ENCODE measurements at places on chromosomes 4 and X.
A peak's percentile ranks its signal among the peaks of the same experiment; 100 is the strongest.

- DNase-seq = no peak
Measured at GRCh38 chr4:86014599-86014998, 345.3 kb downstream of the MAPK10 start.

DNA sequence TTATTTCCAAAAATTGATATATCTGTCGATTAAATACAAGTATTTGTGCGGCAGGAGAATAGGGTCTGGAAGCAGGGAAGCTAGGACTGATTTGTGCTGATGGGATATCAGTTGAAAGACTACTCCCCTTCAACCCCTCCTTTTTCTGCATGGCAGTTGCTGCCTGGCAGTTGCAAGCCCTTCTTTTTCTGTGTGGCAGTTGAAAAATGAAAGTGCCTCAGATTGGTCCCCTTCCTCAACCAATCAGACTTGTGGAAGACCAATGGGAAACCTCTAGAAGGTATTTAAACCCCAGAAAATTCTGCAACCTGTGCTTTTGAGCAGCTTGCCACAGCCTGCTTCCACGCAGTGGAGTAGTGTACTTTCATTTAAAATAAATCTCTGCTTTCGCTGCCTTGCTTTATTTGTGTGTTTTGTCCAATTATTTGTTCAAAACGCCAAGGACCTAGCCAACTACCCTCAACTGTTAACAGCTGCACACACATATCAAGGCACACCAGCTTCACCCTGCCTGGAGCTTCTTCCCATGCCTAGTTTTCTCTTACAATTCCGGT, 1.5 kb upstream of the TMA16 start:
- DNase-seq = no peak

- DNase-seq = no peak
Measured at GRCh38 chr4:101682946-101683345, 107.6 kb upstream of the BANK1 start.

DNA sequence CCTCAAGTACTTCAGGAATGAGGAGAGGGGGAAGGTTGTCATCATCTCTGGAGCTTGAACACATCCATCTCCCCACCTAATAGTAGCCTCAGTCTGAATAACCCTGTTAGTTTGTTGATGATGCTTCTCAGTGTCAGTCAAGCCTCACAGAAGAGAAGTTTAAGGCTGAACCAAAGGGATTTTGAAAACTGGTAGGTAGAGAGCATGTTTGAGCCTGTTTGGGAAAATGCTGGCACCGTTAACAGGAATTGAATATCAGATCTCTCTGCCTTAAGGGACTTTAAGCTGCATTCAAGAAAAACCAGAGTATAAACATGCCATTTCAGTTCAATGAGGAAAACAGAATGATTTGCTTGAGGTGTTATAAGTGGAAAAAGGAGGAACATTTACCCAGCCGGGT, 73.1 kb downstream of the MAPK10 start:
- no peak for DNase-seq

DNA sequence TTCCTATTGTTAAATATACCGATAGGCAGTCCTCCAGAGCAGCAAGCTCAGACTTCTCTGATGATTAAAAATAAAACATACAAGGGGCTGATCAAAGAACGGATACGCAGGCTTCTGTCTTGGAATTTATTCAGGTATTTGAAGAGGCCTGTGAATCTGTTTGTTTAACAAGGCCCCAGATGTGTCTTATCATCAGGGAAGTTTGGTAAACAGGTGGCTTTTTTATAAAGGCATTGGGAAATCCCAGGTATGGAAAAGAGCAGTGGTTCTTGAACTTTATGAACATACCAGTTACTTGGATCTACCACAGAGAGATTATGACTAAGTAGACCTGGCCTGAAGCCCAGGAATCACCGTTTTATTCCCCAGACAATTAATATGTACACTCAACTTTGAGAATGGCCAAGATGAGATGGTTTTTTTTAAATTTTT, 47.9 kb downstream of the SOWAHB start:
- no peak for DNase-seq

DNA sequence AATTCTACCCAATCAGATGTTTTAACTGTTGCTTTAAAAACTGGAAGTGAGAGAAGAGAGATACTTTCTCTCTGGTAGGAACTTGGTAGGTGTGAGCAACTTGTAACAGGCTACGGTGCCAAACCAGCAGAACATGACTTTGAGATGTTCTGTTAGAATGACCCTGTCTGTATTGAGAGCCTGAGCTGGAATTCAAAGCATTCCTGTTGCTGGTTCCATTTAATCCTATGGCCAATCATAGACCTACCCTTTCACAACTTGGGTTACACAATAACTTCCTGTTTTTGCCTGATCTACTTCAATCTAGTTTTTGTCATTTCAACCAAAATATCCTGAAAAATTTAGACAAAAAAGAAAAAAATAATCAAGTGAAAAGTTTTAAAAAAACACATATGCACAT, 1.7 kb upstream of the PRRG1 start:
- DNase-seq = no peak

GRCh38 chr4:170008371-170008770, 17.8 kb downstream of the MFAP3L start:
- DNase-seq = no peak

DNA sequence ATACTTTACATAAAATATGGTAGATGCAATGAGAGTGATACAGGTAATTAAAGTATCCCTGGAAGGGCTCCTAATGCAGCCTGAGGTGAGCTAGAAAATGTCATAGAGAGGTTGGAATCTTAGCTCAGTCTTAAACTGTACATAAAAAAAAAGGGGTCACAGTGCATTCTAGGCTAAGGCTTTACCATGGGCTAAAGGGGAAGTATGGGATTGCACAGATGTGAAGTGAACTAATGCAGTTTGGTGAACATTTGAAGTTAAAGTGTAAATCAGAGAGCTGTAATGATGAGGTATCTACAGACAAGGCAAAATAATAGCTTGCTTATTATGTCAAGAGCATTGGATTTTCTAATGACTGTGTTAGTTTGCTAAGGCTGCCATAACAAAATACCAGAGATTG, 405.9 kb downstream of the ADGRL3 start:
- DNase-seq = no peak

DNA sequence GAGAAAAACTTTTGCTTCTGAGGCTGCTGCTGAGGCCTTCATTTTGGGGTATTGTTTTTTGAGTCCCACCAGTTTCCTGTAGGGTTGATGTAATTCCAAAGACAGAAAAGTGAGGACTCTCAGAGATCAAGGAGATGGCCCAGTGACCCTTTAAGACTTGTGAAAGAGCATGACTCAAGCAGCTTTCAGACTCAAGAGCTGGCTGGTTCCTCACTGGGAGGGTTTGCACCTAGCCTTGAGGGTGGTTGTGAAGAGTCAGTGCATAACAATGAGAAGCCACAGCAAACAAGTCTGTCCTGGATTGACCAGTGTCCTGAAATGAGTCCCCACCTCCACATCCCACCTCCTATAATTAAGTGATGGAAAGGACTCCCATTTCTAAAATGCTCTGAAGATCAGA, 89.2 kb downstream of the NHS start:
- no peak for DNase-seq

DNA sequence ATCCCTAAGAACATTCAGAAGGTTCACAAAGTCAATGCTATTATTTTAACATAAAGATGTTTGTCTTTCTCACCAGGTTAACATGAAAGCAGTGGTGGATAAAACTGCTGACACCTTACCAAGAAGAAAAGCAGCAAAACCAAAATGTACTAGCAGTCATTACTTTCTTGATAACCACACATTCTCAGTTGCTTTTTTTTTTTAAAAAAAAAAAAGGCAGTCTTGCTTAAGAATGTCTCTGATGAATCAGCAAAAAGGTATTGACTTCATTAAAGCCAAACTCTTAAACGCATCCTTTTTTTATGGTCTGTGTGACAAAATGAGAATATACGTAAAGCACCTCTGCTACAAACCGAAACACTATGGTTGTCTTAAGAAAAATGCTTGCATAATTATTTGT, 31.9 kb downstream of the CDKL2 start:
- DNase-seq = no peak

DNA sequence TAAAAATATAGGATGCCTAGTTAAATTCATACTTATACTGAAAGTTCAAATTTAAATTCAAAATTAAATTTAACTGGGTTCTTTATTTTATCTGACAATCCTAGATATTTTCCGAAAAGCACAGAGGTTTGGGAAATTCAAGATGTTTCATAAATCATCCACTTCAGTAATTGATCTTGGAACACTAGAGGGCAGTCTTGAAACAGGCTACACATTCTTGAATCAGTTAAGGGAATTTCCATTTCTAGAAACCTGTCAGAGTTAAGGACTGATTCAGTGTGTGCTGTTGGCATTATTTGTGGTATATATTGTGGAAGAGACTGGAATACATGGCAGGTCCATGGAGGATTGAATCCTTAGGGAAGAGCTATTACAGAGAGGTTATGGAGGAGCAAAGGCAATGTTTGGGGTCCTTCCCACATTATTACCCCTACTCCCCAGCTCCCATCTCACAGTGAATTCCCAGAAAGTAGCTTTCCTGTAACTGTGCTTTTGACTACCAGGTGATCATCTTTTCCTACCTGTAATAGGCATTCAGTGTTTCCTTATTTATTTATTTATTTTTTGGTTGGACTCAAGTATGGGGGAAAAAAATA, 92.9 kb downstream of the EGF start:
- no peak for DNase-seq

DNA sequence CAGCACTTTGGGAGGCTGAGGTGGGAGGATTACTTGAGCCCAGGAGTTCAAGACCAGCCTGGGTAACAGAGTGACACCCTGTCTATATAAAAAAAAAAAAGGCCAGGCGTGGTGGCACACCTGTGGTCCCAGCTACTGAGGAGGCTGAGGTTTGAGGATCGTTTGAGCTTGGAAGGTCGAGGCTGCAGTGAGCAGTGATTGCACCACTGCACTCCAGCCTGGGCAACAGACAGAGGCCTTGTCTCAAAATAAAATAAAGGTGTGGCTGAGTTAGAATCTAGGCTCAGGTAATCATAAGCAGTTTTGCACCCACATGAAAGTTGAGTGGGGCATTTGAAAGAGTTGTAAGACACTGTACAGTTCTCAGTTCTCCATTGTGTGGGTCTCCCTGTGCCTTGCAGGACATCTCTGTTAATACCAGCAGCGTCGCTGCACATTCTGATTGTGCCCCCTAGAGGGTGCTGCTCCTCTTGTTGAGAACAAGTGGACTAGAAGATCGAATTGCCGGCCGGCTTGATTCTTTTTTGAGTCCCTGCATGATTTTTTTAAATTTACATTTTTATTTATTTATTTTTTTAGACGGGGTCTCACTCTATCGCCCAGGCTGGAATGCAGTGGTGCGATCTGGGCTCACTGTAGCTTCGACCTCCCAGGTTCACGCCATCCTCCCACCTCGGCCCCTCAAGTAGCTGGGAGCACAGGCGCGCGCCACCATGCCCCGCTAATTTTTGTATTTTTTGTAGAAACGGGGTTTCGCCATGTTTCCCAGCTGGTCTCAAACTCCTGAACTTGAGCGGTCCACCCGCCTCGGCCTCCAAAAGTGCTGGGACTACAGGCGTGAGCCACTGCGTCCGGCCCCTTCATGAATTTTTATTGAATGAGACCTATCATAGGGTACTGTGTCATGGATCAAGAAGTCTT, 73.6 kb upstream of the RBMX start:
- peak; percentile 41 for DNase-seq

DNA sequence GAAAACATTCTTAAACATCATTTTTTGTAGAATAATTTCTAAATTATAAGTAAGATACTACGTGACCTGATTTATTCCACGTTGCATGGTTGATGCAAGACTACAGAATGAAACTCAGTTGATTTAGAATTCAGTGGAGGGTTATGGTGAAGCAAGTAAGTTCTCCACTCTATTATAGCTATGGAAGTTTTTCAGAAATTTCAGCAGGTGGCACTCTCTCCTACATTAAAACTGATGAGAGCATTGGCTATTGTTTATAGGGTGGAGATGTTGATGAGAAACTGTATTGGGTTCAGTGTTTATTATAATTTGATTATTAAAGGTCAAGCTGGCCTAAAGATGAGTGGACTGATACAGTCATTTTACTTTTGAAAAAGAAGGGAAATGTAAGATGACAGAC, 88.0 kb downstream of the FNIP2 start:
- no peak for DNase-seq

- DNase-seq = no peak
Measured at GRCh38 chr4:149741186-149741831, 74.3 kb downstream of the IQCM start.

DNA sequence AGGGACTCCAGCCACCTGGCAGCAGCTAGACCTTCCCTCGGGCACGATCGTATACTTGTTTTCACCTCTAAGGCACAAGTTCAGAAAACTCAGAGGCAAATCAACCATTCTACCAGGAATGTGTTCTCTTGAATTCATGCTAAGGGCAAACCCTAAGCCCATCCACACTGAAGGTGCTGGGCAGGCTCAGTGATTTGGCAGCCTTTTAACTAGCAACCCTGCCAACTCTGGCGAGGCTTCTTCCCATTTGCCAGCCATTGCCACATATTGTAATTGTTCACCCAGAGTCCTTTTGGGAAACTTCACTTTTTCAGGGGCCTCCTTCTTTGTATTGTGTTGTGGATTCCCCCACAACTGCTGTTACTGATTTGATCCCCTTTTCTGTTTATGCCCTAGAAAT, 298.6 kb upstream of the LDB2 start:
- no peak for DNase-seq

GRCh38 chrX:29870608-29871007, 344.8 kb upstream of the MAGEB2 start:
- no peak for DNase-seq

DNA sequence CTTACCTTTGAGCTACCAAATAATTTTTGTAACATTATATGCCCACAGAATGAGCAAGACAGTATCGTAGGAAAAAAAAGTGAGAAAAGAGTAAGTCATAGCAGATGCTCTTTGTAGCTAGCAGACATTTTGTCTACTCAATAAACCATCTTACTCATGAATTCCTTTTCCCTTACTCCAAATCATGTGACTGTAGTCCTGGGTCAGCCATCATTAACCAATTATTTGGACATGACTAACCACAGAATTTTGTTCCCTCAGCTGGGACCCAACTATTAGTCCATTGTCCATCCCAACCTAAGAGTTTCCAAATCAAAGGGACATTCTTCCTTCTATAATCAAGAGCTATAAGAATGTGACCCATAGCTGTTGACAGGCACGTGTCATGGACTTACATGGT, 11.4 kb downstream of the UBE2D3 start:
- DNase-seq = no peak

DNA sequence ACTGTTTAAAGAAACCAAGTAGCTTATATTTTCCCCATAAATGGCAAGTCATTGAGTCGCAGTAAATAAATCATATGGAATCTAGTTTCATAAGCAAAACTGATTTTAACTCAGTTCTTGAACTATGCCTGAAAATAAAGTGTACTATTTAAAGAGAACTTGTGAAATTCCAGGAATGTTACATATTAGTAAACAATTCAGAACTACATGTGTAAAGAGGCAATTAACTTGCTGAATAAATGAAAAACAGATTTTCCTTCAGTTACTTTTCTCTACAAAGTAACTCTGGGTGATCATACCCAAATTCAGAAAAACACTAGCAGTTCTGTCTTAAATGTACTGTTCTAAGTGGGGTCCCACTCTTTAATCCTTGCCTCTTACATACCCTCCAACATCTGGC, 236.1 kb upstream of the EDNRA start:
- DNase-seq = no peak

GRCh38 chr4:117385526-117385925, 300.1 kb upstream of the TRAM1L1 start:
- DNase-seq = no peak

GRCh38 chrX:44747969-44748368, 95.9 kb upstream of the DUSP21 start:
- DNase-seq = no peak

- DNase-seq = no peak
Measured at GRCh38 chr4:111048316-111048715, 425.4 kb upstream of the PITX2 start.

GRCh38 chr4:98614662-98615061, 43.7 kb downstream of the TSPAN5 start:
- DNase-seq = no peak
